Occipital lobe (tissue), 3 donors: ENCODE measurements at places on chromosomes 2 and 18. TPM values are rescaled to one million over a fixed set of nuclear protein-coding genes. Genes with fewer than 3 reads are reported as not detected.
A peak's percentile ranks its signal among the peaks of the same experiment; 100 is the strongest.

GRCh38 chr2:77147153-77147552 lies 375.0 kb downstream of the LRRTM4 start:
- no peak for DNase-seq

GRCh38 chr2:85405201-85406059 lies 4.7 kb downstream of the CAPG start:
- DNase-seq = peak; percentile 17

CDK15 gene
- not detected for total RNA-seq

OBSL1 gene
- total RNA-seq = 39.9 TPM

- no peak for DNase-seq
These were observed 127.8 kb downstream of the CERS6 start for GRCh38 chr2:168583710-168584521.

SLC39A10 gene
- total RNA-seq = 154 TPM

FAM237A gene
- not detected for total RNA-seq
